ENCODE measurements at places on chromosomes 11 and 22.

DNA sequence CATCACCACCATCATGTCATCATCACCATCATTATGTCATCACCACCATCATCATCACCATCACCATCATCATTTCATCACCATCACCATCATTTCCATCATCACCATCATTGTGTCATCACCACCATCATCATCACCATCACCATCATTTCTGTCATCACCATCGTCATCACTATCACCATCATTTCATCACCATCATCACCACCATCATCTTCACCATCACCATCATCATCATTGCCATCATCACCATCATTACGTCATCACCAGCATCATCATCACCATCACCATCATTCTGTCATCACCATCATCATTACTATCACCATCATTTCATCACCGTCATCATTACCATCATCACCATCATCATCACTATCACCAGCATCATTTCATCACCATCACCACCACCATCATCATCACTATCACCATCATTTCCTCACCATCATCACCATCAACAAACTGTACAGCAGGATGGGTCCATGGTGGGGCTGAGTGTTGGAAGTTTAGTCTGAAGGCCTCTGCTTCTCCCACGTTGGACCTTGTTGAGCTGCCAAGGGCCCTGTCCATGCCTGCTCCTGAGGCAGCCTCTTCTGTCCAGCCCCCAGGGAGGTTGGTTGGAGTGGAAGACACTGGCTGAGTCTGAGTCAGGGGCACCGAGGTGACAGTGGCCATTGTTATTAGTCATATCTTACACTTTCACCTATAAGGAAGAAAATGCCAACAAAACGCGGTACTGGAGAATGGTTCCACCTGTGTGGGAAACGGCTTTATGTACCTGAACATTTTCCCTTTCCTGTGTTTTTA is 247.1 kb downstream of the TBC1D22A start:
- no peak for DNase-seq

GRCh38 chr22:28245579-28246224 is 326.6 kb upstream of the PITPNB start:
- no peak for DNase-seq

- no peak for DNase-seq
These were observed 29.8 kb downstream of the ABTB2 start for GRCh38 chr11:34327804-34328631.

- no peak for DNase-seq
These were observed 599 bp downstream of the TIMM10B start for GRCh38 chr11:6481924-6482275.

DNA sequence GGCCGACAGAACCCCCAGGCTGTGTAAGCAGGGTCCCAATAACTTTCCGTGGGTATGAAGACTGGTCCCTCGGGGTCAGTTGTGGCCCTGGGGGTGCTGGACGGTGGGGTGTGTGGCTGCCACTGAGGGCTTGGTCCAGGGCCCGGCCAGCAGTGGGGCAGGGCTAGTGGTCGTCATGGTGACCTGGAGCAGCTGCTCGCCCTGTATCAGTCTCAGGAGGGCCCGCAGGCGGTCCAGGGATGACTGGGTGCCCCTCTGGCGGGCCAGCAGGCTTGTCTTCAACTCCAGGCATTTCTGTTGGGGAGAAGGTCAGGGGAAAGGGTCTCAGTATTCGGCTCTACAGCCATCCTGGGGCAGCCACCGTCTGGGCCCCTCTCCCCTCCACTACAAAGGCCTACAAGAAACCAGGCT is 126.8 kb downstream of the PHF21B start:
- no peak for DNase-seq

DNA sequence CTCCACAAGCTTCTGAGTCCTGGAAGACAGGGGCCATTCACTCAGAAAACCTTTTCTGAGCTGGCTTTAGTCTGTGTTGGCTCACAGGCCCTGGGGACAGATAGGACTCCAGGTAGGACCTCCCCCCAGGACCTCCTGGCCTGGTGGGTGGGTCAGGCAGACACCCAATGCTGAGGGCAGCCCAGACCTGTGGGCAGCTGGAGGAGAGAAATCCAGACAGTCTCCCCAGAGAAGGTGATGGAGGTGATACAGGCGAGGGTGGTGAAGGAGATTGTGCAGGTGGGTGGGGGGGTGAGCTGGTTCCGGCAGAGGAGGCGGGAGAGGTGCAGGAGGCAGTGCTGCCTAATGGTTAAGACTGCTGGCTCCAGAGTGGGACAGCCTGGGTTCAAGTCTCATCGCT is 15.6 kb downstream of the LRRC32 start:
- no peak for DNase-seq

DNA sequence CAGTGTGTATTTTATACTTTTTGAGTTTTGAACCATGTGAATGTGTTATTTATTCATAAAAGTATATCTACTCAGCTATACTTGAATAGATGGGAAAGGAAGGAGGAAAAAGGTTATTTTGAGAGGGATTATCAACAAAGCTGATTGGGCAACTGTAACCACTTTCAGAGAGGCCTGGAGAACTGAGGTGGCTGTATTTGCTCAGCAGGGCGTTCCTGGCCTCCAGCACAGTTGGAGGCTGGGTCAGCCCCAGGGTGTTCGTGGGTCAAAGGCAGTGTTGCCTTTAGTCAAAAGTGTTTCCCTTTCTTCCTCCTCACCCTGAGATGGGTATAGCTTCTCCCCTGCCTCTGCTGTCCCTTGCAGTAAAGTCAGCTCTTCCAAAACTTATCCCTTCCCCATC is 26.7 kb downstream of the ASCC2 start:
- no peak for DNase-seq

DNA sequence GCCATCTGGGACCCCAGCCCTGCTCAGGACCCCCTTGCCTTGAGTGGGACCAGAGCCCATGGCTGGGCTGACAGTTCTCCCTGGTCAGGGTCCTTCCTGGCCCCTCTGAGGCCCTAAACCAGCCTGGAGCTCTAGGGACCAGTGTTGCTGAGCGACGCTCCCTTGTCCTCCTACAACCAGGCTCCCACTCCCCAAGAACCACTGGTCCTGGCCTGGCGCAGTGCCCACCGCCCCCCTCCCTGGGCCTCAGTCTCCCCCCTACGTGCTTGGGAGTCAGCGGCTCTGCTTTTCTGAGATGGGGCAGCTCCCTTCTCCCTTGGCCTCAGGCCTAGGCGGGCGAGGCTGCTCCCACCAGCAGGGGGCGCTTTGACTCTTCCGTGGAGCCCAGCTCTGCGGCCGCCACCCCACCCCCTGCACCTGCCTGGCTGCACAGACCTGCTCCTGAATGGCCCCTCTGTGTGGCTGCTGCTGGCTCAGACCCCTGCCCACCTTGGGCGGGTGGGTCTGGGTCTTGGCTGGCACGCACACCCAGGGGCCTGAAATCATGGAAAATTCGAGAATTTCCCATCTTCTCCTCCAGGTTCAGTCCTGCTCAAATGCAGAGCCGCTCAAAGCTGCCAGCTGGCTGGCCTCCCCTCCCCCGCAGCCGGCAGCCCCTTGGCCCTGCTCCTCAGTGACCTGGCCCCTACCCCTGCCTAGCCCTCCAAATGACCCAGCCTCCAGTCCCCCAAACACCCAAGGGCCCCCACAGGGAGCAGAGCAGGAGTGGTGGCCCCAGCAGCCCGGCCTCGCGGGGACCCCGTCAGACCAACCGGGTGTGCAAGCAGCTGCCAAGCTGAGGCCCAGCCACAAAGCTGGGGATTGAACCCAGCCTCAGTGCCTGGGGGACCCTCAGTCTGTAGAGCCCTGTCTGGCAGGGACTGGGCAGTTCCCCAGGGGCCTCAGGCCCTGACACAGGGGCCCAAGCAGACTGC is 9.1 kb downstream of the PRR33 start:
- peak; percentile 67 for DNase-seq

GRCh38 chr22:37991731-37992442 is 7.5 kb upstream of the SOX10 start:
- no peak for DNase-seq

- no peak for DNase-seq
These were observed 2.7 kb downstream of the CRYBB3 start for GRCh38 chr22:25202290-25202921.

DNA sequence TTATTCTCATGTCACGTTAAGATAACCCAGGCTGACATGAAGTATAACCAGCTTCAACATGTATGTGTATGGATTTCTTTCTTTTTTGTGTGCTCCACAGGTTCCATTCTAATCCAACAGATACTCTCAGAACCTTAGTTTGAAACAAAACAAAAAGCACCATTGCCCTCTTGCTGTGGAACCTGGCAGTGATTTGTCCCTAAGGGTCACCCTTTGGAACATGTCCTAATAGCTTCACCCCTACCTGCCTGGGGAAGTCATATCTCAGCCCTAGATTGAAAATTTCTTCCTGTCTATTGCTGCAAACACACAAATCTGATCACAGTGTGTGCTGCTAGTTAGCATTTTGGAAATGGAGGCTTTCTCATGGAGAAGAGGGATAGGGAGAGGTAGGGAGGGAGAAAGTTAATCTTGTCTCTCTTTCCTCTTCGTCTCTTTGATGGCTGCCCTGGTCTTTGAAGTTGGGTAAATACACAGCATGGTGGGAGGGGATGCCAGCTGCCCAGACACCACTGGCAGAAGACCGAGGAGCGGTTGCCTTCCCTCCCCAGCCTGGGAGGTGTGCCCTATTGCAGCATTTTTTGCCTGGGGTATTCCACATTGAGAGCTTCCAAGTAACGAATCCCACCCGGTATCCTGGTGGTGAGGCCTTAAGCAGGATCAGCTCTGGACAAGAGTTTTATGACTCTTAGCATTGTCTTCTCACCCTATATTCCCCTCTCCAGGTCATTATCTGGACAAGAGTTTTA is 11.6 kb upstream of the CADM1 start:
- no peak for DNase-seq

DNA sequence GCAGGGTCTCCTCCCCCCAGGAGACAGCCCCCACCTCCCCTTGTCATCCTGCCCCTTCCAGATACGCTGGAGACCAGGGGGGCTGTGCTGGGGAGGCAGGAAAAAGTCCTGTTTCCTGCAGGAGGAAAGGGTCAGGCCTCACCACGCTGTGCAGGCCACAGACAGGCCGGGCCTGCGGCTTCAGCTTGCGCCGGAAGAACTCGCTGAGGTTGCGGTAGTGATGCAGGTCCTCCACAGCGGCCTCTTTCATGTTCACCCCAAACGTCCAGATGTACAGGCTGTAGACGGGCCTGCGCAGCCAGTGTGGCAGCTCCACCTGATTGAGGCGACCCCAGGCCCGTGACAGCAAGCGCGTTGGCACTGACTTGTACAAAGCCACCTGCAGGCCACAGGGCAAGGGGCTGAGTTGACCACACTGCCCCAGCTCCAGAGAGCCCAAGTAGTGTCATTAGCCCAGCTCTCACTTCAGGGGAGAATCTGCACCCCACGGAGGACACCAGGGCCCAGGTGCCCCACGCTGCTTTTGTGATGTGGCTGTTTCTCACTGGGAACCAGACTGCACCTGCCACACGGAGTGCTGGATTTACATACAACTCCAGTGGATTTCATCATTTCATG is 40.4 kb downstream of the PISD start:
- no peak for DNase-seq

GRCh38 chr11:11318961-11319360 is 34.1 kb downstream of the CSNK2A3 start:
- DNase-seq = no peak

DNA sequence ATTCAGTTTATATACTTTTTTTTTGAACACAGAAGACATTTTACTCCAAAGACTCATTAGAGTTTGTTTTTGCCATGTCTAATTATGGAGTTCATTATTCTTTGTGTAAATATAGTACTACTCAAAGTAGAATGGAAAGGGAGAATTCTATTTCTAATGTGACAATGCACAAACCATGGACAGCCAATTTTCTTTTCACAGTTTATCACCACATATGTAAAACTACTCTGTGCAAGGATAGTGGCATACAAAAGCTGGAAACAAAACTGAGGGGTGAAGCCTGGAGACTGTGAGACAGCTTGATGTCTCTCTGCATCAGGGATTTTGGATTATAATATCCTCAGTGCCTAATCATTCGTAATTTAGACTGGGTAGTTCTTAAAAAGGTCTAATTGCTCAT is 75.5 kb downstream of the LUZP2 start:
- DNase-seq = no peak

DNA sequence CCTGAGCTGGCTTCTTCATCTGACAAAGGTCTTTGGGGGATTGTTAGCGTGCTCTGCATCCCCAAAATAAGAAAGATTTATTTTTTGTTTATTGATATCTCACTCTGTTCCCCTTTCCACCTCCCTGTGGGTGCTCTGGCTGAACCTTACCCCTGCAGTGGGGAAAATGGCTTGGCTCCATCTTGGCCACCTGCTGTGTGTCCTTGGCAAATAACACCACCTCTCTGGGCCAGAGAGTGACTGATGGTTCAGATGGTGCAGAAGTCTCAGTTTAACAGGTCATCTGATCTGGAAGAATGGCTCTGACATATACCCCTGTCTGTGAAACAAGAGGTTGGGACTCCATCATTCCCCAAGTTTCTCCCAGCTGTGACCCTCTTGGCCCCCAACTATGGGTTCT is 157.6 kb downstream of the MYO18B start:
- no peak for DNase-seq

DNA sequence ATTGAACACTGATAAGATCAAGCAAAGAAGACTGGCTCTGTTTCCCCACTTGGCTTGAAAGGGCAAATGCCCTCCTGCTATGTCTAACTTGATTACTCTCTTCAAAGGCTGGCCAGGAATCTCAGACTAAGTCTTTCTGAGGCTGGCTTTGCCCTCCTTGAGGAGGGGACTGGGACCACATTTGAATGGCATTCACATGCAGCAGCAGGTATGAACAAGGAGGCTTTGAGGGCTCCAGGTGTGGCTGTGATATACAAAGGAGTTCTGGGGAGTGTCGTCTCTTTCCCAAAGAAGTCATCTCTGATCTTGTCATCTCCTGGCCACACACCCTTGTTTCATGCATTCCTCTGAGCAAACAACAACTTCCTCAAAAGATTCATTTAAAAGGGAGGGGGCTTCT is 130.8 kb downstream of the ARL14EP start:
- no peak for DNase-seq

DNA sequence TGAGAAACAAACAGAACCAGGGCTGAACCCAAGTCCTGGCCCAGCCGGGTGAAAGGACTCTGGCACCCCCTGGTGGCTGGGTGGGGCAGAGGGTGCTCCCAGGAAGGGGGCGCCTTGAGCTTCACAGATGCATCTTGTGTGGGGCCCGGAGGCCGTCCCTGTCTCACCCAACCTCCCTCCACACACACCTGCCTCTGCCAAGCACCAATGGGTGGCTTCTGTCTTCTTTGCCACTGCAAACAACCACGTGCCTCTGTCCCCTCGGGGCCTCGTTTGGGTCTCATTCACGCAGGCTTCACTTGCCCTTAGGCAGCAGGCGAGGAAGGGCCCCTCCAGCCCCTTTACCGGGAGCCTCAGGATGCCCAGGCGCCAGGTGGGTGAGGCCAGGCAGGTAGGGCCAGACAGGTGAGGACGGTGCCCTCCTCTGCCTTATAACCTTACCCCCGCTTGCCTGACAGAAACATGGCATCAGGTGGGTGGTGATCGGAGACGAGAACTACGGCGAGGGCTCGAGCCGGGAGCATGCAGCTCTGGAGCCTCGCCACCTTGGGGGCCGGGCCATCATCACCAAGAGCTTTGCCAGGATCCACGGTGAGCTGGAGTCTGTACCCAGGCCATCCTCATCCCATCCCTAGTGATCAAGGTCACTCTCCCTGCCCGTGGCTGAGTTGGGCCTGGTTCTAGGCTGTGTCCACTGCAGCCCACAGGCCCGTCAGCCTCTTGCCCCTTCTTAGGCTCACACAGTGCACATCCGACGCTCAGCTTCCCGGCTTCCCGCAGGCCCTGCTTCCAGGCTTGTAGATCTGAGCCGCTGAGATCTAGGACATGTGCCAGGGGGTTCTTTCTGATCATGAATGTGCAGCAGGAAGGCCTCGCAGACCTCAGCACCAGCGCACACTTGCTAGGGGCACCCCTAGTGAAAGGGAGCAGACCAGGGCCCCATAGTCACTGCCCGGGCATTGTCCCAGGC is 17.2 kb downstream of the POLR3H start:
- peak; percentile 65 for DNase-seq

Data from stimulated activated naive CD4-positive, alpha-beta T cell treated with Interleukin-2 at 50 U/mL for 16 hours (primary cell).